ENCODE measurements at places on chromosomes 6 and 20. TPM values are rescaled to one million over a fixed set of nuclear protein-coding genes. Genes with fewer than 3 reads are reported as not detected.

DNA sequence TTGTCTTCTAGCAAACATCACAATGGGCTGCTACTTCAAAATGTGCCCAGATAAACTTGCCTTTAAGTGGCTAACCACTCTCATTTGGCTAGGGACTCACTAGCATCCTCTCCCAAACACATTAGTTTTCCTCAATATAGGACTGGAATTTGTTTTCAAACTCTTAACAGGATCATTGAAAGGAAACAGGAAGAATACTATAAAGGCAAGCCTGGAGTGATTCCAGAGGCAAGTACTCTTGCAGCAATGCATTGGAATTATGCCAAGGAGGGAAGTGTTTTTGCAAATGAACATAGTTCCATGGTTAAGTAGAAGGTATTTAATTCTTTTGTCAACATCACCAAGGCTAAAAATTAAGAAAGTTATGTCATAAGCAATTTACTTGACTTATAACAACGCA is 12.2 kb downstream of the EPHA7 start:
- DNase-seq = no peak
- no peak overlapping the region for H3K27ac ChIP-seq
- H3K36me3 ChIP-seq = no peaks in the 10 kb centered on the region
- no peak overlapping the region for H3K4me3 ChIP-seq

DNA sequence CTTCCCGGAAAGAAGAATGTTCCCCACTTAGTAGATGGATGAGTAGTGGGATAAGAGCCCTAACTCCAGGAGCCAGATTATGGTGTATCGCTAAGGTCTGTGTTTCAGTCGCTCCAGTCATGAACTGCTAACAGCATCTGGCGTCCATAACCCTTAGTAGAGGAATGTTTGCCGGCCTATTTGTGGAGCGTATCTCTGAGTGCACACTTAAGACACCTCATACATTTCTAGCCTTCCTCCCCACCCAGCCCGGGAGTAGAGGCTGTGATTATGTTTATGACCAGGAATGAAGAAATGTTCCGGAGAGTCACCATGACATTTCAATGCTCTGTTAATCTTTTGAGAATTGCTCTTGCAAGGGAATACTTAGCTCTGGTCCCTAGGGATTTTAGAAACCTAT is 251.1 kb upstream of the SOX4 start:
- H3K4me1 ChIP-seq = no peaks in the 10 kb centered on the region
- H3K27ac ChIP-seq = no peak overlapping the region
- no peak overlapping the region for H3K4me3 ChIP-seq
- DNase-seq = no peak

- no peak overlapping the region for H3K4me3 ChIP-seq
- no peak for DNase-seq
- no peaks in the 10 kb centered on the region for H3K4me1 ChIP-seq
- H3K27me3 ChIP-seq = no peaks in the 10 kb centered on the region
Observed at GRCh38 chr6:138622967-138623366, 123.7 kb upstream of the NHSL1 start.

GRCh38 chr6:159693894-159694545 is 979 bp upstream of the SOD2 start:
- no peaks in the 10 kb centered on the region for H3K36me3 ChIP-seq
- peak; percentile 57 for DNase-seq
- no peaks in the 10 kb centered on the region for H3K27me3 ChIP-seq
- peaks cover 40% of the 10 kb centered on the region for H3K4me1 ChIP-seq

DNA sequence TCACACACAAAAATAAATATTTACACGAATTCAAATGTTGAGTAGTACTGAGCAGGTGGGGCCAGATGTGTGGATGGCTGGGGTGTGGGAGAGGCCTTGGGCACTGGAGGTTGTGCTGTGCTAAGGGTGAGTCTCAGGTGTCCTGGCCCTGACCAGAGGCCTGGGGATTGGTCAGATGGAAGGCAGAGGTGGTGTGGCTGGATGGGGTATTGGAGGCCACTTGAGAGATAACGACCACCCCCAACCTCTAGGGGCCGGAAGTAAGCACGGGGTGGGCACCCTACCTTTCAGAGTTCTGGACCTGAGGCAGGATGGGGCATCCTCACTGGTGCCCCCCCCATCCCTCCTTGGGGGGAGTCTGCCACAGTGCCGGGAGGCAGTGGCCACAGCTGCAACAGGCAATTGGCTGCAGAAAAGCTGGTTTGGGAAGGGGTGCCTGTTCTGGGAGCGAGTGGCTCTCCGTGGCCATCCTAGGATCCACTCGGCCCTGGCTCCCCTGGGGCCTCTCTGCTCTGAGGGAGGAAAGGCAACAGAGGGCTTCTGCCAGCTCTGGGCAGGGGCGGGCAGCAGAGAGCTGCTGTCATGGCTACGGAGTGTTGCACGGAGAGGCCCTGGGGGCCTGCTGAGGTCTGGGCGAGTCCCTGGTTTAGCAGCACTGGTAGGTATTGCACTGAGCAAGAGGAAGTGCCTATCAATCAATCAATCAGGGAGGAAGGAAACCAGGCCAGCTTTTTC is 87.6 kb downstream of the ASXL1 start:
- DNase-seq = no peak
- peaks cover 27% of the 10 kb centered on the region for H3K36me3 ChIP-seq
- no peaks in the 10 kb centered on the region for H3K27me3 ChIP-seq

DNA sequence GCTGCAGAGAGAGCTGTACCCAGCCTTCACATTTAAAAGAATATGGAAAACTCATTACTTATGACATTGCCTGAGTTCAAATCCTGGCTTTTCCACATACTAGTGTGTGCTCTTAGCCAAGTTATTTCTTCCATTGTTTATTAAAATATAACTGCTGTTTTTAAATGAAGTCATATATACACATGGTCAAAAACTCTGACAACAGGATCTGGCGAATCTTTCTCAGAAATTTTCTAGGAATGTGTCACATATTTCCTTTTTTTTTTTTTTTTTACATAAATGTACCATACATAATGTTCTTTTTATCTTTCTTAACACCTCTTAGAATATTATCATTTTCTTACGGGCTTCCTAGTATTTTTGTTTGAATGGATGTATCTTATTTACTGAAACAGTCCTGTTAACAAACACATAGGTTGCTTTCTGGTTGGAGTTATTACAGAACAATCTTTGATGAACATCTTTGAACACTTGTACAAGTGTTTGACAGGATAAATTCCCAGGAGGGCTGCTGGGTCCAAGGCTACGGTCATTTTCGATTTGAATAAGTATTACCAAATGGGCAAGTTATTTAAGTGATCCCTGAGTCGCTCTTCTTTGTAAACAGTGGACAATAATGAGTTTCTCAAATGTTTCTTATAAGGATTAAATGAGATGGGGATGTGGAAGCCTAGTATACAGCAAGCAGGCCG is 1.6 kb upstream of the SNX9 start:
- H3K27ac ChIP-seq = no peak overlapping the region
- H3K36me3 ChIP-seq = no peaks in the 10 kb centered on the region
- no peak overlapping the region for H3K4me3 ChIP-seq
- DNase-seq = no peak

DNA sequence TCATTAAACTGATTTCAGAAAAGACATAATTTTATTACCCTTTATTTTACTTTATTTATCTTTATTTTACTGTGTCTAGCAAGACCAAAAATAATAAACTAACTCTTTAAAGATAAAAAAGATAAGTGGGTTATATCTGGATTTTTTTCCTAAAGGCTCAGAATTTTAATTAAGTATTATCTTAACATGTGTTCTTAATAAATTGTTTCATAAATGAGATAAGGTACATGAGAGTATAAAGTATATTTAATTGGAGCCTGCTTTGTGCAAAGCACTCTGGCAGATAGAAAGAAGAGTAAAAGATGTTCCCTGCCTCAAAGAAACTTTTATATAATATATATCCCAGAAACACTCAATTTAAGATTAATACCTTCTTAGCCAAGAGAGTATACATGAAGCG is 8.7 kb upstream of the FAM135A start:
- no peak for DNase-seq
- no peaks in the 10 kb centered on the region for H3K36me3 ChIP-seq
- H3K4me3 ChIP-seq = no peak overlapping the region
- no peaks in the 10 kb centered on the region for H3K27me3 ChIP-seq

GRCh38 chr6:35713006-35713767 is 23.6 kb upstream of the ARMC12 start:
- H3K36me3 ChIP-seq = no peaks in the 10 kb centered on the region
- no peaks in the 10 kb centered on the region for H3K4me1 ChIP-seq
- no peak overlapping the region for H3K27ac ChIP-seq
- no peaks in the 10 kb centered on the region for H3K27me3 ChIP-seq
- no peak for DNase-seq
- no peak overlapping the region for H3K4me3 ChIP-seq

DNA sequence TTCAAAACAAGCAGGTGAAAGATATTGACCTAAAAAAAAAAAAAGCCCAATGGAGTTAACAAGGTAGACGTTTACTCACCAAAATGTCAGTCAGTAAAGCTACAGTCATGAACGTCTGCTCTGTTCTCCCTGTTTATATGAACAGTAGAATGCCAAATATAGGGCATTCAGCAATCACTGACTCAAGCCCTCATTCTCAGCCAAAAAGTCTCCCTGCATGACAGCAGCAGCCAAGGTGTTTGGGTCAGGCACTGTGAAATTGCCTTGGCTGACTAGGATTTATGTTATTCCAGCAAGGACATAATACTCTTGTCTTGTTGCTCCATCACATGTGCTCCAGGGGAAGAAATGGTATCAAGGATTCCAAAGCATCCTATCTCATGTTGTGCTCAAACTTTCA is 194.7 kb upstream of the RSPO3 start:
- no peak overlapping the region for H3K27ac ChIP-seq
- no peaks in the 10 kb centered on the region for H3K27me3 ChIP-seq
- DNase-seq = no peak
- H3K36me3 ChIP-seq = no peaks in the 10 kb centered on the region
- no peak overlapping the region for H3K4me3 ChIP-seq

DNA sequence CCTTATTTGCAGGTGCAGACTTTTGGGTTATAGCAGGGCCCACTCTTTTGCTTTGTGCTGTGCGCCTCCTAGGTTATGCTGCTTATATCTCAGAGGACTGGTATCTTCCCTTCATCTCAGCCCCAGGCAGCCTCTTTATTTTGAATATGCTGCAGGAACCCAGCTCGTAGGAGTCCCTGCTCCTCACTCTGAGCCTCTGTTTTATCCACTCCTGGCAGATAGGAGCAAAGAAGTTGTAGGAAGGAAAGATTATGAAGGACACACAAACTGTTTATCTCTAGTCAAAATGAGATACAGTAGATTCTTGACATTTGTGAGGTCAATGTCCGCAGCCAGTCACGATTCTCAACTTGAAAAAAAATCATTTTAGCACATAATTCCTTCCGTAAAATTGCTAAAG is 15.6 kb downstream of the L3MBTL3 start:
- peak overlapping the region; percentile 78 for H3K27ac ChIP-seq
- H3K27me3 ChIP-seq = no peaks in the 10 kb centered on the region
- DNase-seq = no peak
- peaks cover 37% of the 10 kb centered on the region for H3K4me1 ChIP-seq
- H3K4me3 ChIP-seq = no peak overlapping the region

MAP7 gene
- 10.7 TPM for total RNA-seq

TAF11 gene
- total RNA-seq = 25.7 TPM

- no peaks in the 10 kb centered on the region for H3K36me3 ChIP-seq
- DNase-seq = no peak
Observed at GRCh38 chr6:155004017-155004416, 8.9 kb downstream of the TIAM2 start.

DNA sequence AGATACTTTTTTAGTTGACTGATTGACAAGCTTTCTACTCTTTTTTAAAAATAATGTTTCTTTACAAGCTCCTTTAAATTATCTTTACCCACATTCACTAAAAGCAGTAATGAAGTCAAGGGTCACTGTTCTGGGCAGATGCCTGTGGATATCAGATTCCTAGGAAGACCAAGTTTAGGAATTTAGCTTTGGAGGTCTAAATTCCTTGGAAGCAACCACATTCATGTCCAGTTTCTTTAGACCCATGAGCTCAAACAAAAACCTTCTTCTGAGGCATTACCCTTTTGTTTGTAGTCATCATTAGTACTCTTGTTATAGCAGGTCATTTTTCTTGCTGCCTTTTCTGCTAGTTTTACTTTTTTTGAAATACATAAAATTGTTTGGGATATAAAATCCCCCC is 462.9 kb upstream of the JAG1 start:
- no peaks in the 10 kb centered on the region for H3K4me1 ChIP-seq
- H3K27ac ChIP-seq = no peak overlapping the region
- H3K4me3 ChIP-seq = no peak overlapping the region
- no peaks in the 10 kb centered on the region for H3K36me3 ChIP-seq
- no peak for DNase-seq

- H3K4me1 ChIP-seq = no peaks in the 10 kb centered on the region
- H3K27me3 ChIP-seq = no peaks in the 10 kb centered on the region
- no peak overlapping the region for H3K27ac ChIP-seq
Observed at GRCh38 chr6:29916741-29917140, 25.6 kb upstream of the HLA-A start.

- H3K4me1 ChIP-seq = no peaks in the 10 kb centered on the region
- H3K36me3 ChIP-seq = no peaks in the 10 kb centered on the region
- DNase-seq = no peak
- H3K27me3 ChIP-seq = no peaks in the 10 kb centered on the region
- no peak overlapping the region for H3K4me3 ChIP-seq
Observed at GRCh38 chr6:139981066-139981624, 606.7 kb upstream of the CITED2 start.

PI3 gene
- not detected for total RNA-seq

GRCh38 chr20:8616792-8617191 is 452.1 kb upstream of the PLCB4 start:
- H3K27me3 ChIP-seq = no peaks in the 10 kb centered on the region
- H3K36me3 ChIP-seq = no peaks in the 10 kb centered on the region
- H3K4me1 ChIP-seq = no peaks in the 10 kb centered on the region
- H3K27ac ChIP-seq = no peak overlapping the region

DNA sequence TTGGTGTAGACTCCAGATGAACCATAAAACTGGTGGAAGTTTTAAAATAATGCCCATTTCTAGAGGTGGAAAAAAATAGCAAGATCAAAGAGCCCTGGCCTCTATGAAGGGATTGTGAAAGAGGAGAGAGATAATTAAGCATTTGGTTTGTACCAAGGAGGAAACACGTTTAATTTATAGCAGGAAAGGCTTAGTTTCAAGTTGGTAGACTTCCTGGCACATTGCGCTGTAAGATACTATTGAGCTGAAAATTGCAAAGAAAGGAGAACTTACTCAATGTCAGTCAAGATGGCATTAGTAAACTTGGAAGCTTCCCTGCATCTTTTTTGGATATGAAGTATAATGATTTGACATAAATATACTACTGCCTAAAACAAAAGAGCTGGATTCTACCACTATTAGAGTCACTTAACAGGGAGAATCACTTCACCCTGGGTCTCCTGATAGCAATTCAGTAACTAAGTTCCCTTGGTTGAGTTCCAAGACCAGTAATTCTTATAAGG is 24.4 kb downstream of the MARCKS start:
- H3K36me3 ChIP-seq = no peaks in the 10 kb centered on the region
- H3K27me3 ChIP-seq = no peaks in the 10 kb centered on the region
- H3K4me1 ChIP-seq = no peaks in the 10 kb centered on the region
- no peak for DNase-seq
- H3K27ac ChIP-seq = no peak overlapping the region

ELOVL4 gene
- total RNA-seq = 1.5 TPM
